ENCODE measurements at places on chromosomes 6 and 20.
A peak's percentile ranks its signal among the peaks of the same experiment; 100 is the strongest.

GRCh38 chr20:10511509-10512251 lies 76.6 kb downstream of the SLX4IP start:
- DNase-seq = peak; percentile 51

- no peak for DNase-seq
Observed at GRCh38 chr20:63255931-63256704, 1.9 kb upstream of the NKAIN4 start.

- no peak for DNase-seq
Observed at GRCh38 chr6:14517516-14518105, 400.0 kb downstream of the CD83 start.

- DNase-seq = no peak
Observed at GRCh38 chr6:34664256-34664971, 32.2 kb downstream of the ILRUN start.

DNA sequence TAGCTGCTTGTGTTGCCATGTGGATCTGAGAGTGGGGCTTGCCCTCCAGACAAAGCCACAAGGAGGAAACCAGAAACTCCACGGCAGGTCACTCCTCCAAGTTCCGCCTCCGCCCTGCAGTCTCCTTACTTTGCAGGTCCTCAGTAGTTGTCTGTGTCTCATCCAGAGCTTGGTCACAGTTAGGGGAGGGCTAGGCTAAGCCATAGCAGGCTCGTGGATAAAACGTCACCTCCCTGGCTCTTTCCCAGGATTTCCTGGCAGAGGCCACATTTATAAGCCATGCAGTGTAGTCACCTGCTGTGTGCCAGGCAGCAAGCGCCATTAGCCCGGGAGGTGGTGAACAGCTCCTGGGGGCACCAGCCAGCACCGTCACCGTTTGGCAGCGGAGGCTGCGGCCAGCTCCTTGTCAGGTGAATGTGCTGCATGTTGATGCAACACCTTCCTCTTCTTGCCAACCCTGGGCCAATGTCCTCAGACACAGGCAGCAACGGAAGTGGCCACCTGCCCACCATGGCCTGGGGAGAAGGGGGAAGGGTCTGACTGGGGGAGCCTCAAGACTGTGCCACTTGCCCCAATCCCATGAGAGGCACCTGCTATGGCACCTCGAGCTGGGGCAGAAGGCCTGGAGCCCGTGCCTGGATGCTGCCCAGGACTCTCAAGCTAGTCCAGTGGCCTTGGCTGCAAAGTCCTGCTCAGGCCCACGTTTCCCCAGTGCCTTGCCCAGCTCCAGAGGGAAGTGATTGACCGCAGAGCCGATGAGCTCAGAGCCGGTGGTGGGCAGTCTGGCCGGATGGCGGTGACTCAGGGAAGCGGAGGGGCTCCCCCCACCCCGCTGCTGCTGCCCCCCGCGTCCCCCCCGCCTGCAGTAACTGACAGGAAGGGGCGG lies 39.0 kb upstream of the SLCO4A1 start:
- DNase-seq = no peak

DNA sequence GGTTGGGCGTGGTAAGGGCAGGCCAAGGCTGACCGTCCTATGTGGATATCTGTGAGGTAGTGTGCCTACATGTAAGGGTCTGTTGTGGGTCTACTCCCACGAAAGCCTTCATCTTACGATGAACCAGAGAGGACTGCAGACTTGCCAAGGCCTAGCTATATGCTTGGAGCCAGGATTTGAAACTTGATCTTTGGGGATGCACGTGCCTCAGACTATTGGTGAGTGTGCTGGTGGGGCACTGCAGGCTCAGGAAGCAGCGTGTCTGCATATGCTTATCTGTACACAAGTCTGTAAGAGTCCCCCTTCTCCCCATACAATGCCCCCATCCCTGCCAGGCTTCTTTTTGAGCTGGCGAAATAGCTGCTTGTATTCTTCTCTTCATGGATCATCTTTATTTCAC lies 17.9 kb downstream of the PLCG1 start:
- no peak for DNase-seq

All from activated CD4-positive, alpha-beta T cell treated with anti-CD3 and anti-CD28 coated beads, Interleukin-2, amount 50 U/mL, for 4 hours (primary cell).